ENCODE measurements at places on chromosomes 3 and 15.

GRCh38 chr3:56157693-56158362 lies 310.4 kb downstream of the ERC2 start:
- peak; percentile 50 for DNase-seq

- DNase-seq: no peak
Measured at GRCh38 chr15:64149424-64149823, 2.1 kb upstream of the SNX22 start.

- no peak for DNase-seq
Measured at GRCh38 chr15:29826908-29827820, 4.9 kb upstream of the TJP1 start.

- DNase-seq: no peak
Measured at GRCh38 chr3:49709852-49710251, 9.6 kb downstream of the AMIGO3 start.

DNA sequence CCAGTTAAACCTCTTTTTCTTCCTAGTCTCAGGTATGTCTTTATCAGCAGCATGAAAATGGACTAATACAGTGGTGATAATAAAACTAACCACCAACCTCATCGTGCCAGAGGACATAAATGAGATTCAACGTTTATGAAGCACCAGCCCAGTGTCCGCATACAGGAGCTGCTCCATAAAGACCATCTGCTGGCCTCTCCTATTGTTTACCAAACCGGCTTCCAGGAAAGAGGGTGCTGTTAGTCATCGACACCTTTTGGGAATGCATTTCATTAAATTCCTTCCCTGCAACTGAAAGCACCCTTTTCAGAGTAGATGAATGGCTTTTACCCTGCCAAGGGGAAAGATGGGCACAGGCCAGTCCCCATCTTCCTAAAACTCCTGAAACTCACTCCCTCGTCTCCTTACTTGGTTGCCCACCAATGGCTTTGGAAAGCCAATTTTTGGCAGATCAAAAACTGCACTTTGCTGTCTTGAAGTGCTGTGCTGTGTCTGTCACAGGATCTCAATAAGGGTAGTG lies 122.1 kb downstream of the AQP9 start:
- DNase-seq: no peak

DNA sequence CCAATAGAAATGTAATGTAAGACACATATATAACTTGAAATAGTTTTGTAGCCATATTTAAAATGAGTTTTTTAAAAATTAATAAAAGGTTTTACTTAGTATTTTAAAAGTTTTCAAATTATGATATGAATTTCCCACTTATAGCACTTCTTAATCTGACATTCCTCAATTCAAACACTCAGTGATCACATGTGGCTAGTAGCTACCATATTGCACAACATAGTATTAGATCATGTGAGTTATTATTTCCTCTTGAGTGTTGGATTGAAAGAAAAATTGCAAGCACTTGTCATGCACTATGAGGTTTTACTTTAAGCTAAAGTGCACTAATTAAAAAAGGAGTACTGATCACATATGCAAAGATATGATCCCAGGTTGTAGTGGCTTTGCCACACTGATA lies 453.4 kb upstream of the ROBO2 start:
- no peak for DNase-seq

GRCh38 chr3:186143250-186143649 lies 34.4 kb upstream of the ETV5 start:
- no peak for DNase-seq

GRCh38 chr3:127161236-127161635 lies 31.7 kb upstream of the PRR23E start:
- no peak for DNase-seq
